ENCODE measurements at places on chromosomes 3 and 15. TPM values are rescaled to one million over a fixed set of nuclear protein-coding genes. Genes with fewer than 3 reads are reported as not detected.

DNA sequence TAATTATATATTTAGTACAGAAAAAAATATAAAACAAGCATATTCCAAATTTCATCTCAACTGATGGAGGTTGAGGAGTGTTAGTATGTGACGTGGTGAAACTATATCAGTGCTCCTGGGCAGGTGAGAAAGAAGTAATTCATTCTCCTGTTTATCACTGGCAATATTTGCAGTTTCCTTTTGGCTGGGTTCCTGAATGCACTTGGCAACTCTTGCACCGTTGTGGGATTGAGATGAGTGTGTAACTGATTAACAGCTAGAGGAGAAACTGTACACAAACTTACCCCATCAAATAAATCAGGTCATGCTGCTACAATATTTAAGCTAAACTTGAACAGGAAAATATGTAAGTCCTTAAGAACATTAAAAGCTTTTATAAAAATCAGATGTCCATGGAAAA is 2.1 kb upstream of the ATP13A4 start:
- DNase-seq, result no peak

Gene GOLGA8S
- total RNA-seq, result 0.18 TPM

Gene VWA5B2
- total RNA-seq, result not detected

GRCh38 chr3:49173116-49173791 is 1.9 kb downstream of the KLHDC8B start:
- no peak for DNase-seq

Gene CYP11A1
- 0.31 TPM for total RNA-seq
